ENCODE measurements at places on chromosomes 16 and 17. TPM values are rescaled to one million over a fixed set of nuclear protein-coding genes. Genes with fewer than 3 reads are reported as not detected.

DNA sequence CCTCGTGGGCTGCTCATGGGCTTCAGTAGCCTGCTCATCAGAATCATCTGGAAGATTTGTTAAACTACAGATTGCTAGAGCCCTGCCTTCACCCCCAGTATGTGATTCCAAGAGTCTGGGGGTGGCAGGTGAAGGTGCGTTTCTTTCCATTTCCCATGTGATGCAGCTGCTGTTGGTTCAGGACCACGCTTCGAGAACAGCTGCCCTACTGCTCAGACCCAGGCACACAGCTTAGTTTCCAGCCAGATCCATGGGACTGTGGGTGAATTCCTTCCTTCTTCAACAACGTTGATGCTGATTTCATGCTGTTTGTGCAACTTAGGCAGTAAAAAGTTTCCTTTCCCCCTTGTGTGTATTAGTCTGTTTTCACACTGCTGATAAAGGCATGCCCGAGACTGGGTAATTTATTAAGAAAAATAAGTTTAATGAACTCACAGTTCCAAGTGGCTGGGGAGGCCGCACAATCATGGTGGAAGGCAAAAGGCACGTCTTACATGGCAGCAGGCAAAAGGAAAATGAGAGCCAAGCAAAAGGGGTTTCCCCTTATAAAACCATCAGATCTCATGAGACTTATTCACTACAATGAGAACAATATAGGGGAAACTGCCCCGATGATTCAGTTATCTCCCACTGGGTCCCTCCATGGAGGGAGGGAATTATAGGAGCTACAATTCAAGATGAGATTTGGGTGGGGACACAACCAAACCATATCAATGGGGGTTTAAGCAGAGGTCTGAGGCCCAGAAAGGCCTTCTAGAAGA, 159.2 kb downstream of the XYLT1 start:
- no peak for DNase-seq

DNA sequence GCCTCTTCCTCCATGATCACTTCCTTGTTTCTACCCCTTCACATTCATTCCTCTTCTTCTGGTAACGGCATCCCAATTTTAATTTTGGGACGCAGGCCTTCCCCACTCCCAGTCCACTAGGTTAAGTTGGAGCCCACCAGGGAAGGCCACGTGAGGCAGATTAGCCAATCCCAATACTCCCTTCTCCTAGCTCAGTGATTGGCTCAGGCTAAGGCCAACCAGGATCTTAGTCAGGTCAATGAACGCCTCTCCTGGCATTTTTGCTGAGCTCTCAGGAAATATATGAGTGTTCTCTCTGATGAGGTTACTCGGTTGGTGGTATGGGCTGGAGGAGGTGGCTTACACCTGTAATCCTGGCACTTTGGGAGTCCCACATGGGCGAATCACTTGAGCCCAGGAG, 15.4 kb downstream of the SEZ6L2 start:
- no peak for DNase-seq

DNA sequence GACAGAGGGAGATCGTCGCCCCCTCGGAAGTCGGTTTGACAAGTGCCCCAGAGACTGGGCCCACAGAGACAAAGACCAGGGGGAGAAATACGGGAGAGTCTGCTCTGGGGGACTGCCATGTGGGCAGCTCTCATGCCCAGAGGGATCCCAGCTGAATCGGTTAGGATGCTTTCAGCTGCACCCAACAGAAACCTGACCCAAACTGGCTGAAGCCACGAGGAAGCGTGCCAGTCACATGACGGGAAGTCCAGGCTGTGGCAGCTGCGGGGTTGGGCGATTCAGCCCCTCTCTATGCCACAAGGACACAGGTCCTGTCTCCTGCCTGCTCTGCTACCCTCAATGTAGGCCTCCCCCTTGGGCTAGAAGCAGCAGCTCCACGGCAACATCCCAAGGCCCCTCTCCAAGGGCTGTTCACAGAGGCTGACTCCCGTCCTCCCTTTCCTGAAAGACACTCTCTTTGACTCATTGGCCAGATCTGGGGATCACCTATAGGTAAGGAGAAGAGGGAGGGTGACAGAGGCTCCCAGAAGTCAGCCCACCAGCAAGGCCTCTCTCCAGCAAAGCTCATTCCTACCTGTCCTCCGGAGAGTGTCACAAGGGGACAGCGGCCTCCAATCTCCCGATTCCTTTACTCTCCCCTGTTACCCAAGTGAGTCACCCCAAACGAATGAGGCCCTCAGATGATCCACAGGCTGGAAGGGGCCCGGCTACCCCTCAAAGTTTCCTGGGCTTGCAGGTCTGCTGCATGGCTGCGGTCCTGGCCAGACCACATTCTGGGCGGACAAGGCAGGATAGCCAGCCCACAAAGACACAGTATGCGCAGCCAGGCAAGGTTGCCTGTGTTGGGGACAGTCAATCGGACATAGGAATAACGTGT, 75.8 kb downstream of the RBFOX3 start:
- DNase-seq: no peak

The CCL2 gene
- 300 TPM for total RNA-seq

DNA sequence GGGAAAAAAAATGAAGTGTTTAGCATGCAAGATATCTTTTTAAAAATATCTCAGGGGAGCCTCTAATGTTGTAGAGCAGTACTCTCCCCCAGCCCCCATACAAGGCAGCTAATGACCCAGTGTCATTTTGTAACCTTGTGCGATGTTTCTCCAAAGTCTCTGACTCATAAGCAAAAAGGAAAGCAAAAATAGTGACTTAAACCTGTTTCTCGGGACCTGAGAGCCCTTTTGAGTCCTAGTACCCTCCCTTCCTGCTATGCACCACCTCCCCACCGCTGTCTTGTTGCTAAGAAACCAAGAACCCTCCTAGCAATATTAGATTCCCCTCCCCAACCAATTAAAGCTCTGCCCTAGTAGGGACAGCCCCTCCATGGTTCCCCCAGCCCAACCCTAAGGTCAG, 2.8 kb downstream of the MYCBPAP start:
- peak; percentile 15 for DNase-seq

DNA sequence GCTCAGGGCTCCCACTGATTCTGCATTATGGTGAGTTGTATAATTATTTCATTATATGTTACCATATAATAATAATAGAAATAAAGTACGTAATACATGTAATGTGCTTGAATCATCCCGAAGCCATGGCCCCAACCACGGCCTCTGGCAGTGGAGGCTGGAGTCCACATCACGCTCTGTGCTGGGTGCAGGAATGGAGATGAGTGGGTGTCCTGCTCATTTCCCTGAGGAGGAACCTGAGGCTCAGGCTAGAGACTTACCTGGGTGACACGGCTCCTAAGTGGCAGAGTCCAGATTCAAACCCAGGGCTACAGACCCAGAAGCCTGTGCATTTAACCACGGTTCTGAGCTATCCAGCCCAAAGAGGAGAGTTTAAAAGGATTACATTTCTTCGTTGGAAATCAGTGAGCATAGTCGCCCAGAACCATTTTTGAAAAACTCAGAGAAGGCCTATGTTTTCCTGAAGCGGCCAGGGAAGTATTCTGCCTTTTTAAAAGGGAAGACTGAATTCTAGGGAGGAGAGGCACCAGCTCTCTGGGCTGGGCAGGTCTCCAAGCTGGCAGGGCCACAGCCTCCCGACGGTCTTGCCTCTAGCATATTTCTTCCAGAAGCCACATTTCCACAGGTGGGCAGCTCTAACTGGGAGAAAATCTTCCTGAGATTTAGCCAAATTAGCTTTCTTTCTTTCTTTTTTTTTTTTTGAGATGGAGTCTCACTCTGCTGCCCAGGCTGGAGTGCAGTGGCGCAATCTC, 6.7 kb downstream of the IL4R start:
- DNase-seq: peak; percentile 36

DNA sequence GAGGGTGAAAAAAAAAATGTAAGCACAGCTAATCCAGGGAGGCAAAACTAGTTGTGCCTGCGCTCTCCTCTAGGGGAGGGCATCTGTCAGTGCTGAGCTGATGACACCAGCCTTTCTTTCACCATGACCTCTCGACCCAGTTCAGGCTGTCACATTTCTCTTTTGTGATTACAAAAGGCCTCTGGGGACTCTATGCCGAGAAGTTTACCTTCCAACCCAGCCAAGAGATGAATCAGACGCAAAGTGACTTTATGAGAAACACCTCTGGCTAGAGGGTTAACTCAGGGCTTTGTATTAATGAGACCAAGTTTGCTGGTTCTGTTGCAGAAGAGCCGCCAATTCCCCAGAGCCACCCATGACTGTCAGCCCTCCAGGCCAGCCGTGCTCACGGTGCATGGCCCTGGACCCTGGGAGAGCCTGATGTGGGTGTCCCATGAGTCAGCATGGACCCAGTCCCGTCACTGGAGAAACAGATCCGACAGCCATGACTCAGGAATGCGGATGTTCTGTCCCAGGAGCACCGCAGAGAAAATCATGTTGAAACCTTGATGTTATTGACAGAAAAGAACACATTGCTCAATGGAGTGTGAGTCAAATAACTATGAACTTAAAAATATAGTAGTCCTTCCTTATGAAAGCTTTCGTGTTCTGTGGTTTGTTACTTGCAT, 437.2 kb downstream of the HS3ST3B1 start:
- peak; percentile 94 for DNase-seq

DNA sequence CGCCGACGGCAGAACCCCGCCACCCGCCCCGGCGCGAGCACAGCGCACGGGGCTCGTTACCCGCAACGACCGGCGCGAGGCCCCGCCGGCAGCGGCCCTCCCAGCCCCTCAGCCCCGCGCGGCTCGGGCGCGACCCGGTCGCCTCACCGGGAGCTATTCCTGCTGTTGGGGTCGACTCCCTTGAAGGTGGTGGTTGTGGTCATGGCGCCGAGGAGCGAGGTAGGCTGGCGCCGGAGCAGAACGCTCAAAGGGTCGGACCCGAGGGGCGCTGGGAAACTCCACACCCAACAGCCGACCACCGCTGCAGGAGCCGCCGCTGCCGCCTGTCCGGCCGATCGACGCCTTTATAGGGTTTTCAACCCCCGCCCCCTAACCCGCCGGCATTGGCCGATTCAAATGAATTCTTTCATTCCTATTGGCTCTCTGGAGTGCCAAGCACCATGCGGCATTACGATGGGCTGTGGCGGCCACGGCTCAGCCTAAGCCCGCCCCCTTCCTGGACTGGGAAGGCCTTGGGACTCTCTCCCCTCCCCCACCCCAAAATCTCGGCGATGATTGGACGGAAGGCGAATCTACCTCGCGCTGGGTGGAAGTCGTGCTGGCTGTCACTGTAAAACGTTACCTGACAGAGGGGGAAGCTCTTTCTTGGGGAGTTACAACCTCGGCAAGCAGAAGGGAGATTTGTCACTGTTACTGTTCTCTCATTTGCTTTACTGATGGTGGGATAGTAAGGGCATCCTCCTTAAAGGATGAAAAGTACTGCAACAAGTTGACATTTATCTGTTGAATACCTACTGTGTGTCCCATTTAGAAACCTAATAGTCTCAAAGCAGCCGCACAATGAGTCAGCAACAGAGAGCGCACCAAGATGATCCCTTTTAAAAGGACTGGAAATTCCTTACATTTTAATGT, at the start of gene JPT1:
Gene JPT1 (minus strand): TSS at position 318 of the 912 bp plus-strand sequence. CDS start 115 bp downstream, at position 203.
- DNase-seq: peak; percentile 97

- DNase-seq: peak; percentile 95
These were observed 150.7 kb downstream of the SOCS1 start for GRCh38 chr16:11105038-11105903.

The SCARF1 gene
- total RNA-seq: 0.20 TPM

The METTL26 gene
- 117 TPM for total RNA-seq

DNA sequence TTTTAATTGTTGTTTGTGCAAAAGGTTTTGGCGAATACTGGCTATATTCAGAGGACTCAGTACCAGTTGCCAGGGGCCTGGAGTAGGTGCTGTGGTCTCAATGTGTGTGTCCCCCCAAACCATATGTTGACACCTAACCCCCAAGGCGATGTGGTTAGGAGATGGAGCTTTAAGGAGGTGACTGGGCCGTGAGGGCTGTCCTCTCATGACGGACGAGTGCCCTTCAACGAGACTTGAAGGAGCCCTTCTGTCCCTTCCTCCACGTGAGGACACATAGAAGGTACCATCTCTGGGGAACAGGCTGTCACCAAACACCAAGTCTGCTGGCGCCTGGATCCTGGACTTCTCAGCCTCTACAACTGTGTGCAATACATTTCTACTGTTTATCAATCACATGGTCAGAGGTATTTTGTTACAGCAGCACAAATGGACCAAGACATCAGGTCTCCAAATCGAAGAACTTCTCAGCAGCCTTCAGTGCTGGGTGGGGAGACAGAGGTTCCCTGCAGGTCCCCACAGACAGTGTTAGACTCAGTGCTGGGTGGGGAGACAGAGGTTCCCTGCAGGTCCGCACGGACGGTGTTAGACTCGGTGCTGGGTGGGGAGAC, 24.8 kb upstream of the METRNL start:
- DNase-seq: no peak

GRCh38 chr17:21425736-21426135, 49.6 kb downstream of the KCNJ12 start:
- no peak for DNase-seq

- DNase-seq: no peak
These were observed 35.0 kb downstream of the PSME3IP1 start for GRCh38 chr16:57150682-57151330.

- no peak for DNase-seq
These were observed 109.4 kb downstream of the CMIP start for GRCh38 chr16:81553814-81554675.

- DNase-seq: no peak
These were observed 207.1 kb downstream of the ZFHX3 start for GRCh38 chr16:72840631-72841381.

DNA sequence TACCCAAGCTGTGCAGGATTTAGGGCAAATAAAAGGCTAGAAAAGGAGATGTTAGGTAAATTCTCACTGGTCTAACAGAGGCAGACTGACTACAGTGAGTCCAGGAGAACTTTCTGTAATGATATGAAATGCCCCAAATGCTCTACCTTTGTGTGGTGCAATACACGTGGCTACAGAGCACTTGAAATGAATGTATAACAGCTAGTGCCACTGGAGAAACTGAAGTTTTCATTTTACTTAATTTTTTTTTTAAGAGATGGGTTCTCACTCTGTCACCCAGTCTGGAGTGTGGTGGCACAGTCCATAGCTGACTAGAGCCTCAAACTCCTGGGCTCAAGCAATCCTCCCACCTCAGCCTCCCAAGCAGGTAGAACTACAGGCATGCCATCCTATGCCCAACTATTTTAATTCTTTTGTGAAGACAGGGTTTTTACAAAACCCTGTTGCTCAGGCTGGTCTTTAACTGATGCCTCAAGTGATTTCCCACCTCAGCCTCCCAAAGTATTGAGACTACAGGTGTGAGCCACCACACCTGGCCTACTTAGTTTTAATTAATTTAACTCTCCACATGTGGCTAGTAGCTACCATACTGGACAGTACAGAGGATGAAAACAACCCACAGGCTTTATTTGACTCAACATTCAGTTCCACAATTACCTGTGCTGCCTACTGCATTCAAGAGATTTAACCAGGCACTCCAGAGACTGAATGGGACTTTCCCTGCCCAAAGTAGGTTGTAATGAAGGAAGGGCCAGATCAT, 84.8 kb upstream of the PLEKHM1 start:
- no peak for DNase-seq

The ZP2 gene
- not detected for total RNA-seq

The SLC4A1 gene
- not detected for total RNA-seq

The TBC1D28 gene
- not detected for total RNA-seq

The MYOCD gene
- not detected for total RNA-seq

The TOX3 gene
- not detected for total RNA-seq

DNA sequence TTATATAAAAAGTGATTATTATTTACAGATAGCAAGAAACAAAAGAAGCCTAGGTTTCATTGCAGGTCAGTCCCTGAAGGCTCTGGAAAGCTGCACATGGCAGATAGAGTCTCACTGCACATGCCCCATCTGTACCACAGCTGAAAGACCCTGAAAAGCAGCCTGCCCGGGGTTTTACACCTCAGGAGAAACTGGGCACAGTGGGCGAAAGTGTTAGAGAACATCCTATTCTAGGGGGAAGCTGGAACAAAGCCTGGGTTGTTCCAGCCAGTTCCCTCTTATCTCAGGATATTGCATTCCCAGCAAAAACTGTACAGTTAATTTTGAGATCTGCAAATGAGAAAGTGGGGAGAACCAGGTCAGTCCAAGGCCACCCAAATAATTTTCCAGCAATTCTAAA, 419.7 kb downstream of the CNTNAP4 start:
- DNase-seq: no peak

All from RPMI7951 (cell line).